ENCODE measurements at places on chromosomes 12 and 14. TPM values are rescaled to one million over a fixed set of nuclear protein-coding genes. Genes with fewer than 3 reads are reported as not detected.

DNA sequence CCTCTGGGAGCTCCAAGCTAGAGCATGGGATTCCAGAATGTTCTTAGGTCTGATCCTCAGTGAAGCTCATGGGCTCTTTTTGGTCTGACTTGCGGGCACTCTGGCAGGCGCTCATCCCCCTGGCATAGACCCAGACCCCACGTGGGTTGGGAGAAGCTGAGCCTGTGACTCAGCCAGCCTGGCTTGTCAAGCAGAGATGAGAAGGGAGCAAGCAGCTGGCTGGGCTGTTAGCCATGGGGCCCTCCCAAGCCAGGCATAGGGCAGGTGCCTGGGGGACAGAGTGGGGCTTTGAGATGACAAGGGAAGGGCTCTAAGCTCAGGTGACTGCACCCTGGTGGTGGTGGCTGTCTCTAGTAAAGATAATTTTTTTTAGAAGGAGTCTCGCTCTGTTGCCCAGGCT is 80.3 kb upstream of the NOS1 start:
- no peak for DNase-seq

LHX5 gene
- total RNA-seq, result not detected

DNA sequence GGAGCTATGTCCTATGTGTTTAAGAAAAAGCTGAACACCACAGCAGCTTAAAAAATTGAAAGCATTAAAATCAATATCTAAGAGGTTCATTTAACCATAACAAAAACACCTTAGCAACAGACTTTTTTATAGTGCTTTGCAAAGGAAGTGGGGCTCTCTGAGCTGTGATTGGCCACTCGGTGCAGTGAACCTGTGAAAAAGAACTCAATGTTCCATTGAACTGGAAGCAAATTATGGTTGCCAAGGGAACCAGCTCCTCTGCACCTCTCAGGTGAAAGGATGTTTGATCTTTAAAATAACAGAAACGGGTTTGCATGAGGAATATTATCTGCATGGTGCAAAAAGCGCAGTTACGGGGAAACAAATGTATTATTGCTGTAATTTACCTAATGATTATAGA is 149.4 kb downstream of the SNAPC1 start:
- DNase-seq, result no peak

ALDH1L2 gene
- 0.18 TPM for total RNA-seq

JAG2 gene
- 1.3 TPM for total RNA-seq

- DNase-seq, result no peak
These were observed 23.4 kb upstream of the PRIMA1 start for GRCh38 chr14:93811676-93812075.

GRCh38 chr12:117387832-117388231 is 26.4 kb upstream of the NOS1 start:
- DNase-seq, result no peak
